Suppressor macrophage treated with lipopolysaccharide for 1 hour (primary cell): ENCODE measurements at places on chromosomes 16 and 17.
A peak's percentile ranks its signal among the peaks of the same experiment; 100 is the strongest.

- DNase-seq, result no peak
These were observed 102.3 kb upstream of the C17orf78 start for GRCh38 chr17:37273409-37274051.

- no peak for DNase-seq
These were observed 426.0 kb upstream of the PMFBP1 start for GRCh38 chr16:72597938-72598337.

DNA sequence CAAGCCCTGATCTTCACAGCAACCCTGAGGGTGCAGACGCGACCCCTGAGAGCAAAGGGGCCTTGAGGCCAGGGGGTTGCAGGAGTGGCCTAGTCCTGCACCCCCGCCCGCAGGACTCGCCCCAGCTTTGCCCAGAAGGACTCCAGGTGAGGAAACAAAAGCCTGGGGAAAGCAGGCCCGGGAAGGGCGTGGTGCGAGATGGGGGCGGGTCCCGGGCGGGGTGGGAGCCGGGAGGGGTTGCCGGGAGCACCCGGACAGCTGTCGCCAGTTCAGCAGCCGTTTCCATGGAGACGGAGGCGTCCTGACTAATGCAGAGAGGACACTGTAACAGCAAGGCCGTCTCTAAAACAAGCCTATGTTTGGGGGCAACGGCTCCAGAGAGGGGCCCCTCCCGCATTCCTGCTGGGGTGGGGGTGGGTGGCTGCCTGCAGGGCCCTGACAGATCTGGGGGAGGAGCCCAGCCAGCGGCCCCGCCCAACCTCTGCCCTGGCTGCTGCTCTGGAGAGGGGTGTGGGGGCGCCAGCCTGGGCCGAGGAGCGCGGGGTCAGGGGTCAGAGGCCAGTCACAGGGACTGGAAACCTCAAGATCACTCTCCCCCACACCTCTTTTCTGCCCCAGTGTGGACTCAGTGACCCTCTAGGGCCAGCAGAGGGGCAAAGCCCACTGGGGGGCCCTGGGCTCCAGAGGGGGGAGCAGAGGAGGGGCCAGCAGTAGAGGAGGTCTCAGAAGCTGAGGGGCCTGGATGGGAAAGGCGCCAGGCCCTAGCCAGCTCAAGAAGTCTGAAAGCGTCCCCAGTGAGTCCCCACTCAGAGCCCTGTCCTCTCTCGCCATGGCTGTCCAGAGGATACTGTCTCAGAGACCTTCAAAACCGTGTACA is 3.1 kb upstream of the TPPP3 start:
- DNase-seq, result no peak

DNA sequence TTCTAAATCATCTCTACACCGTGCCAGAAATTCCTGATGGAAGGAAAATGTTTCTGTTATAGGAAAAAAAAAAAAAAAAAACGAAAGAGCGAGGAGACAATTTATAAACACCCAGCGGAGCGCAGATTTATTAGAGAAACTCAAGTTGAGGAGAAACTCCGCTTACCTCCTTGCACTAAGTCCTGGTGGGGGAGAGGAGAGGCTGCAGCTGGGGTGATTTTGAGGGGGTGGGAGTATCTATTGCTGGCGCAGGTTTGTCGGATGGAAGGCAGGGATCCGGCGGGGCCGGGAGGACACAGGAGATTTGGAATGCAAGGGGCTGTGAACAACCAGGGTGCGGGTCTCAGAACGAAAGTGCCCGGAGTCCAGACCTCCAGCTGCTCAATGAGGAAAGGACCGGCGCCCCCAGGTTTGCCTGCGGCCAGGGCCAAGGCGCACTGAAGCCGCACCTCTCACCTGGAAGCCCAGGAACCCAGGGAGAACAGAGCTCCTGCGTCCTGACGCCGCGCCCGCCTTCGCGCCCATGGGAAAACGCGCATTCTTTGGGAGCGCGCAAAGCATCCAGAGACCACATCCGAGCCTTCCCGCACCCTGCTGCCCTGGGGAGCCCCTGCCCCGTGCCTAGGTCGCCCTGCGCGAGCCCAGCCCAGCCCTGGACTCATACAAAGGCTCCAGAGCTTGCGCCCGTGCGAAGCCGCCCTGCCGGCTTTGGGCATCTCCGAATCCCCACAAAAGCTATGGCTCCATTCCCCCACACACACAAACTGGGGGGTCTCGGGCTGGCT is 2.6 kb upstream of the HOXB8 start:
- no peak for DNase-seq

DNA sequence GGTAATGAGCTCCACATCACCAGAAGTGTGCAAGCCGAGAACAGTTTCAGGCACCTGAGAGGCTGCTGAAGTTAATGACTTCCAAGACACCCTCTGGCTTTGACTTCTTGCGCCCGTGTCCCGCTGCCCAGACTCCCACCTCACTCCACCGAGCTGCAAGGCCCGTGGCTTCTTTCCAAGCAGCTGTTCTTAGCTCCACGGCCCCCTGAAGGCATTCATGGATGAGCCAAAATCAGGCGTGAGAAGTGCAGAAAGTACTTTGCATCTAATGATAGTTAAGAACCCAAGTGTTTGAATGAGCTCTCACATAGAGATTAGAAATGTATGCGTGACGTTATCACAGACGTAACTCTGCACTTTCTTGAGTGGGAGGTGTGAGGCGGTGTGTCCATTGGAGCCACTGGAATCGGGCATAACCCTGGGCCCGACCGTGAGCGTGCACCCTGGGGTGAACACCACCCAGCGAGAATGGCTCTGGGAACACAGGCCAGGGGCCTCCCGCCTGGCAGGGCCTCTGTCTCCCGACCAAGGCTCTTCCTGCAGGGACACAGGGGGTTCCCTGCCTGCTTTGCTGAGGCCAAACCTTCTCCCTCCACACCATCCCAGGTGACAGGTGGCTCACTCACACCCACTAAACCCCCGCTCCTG is 11.0 kb downstream of the NPTX1 start:
- DNase-seq, result no peak

- DNase-seq, result no peak
These were observed 8.9 kb downstream of the DCAKD start for GRCh38 chr17:45042346-45043120.

DNA sequence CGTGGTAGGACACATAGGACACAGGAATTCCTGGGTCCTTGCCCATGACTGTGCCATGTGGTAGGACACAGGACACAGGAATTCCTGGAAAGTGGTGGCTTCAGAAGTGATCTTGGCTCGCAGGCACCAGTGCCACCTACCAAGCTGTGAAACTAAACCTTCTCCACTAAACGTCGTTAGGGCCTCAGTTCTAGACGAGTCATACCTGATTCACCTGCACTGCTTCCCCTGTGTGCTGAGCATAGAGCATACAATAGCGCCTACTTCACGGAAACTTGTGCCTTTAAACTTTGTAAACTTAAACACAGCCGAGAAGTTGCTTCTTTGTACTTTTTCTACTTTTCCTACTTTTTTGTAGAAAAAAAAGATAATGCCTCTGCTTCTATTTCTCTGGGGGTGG is 4.8 kb downstream of the SOX8 start:
- no peak for DNase-seq

- DNase-seq, result no peak
These were observed 14.9 kb downstream of the DUS2 start for GRCh38 chr16:68037841-68038597.

- no peak for DNase-seq
These were observed 13.5 kb upstream of the TENT4B start for GRCh38 chr16:50139580-50139979.

GRCh38 chr16:68374961-68375660 is 64.3 kb downstream of the PRMT7 start:
- no peak for DNase-seq

GRCh38 chr16:68259007-68259825 is 5.1 kb upstream of the SLC7A6 start:
- DNase-seq, result peak; percentile 63

- DNase-seq, result peak; percentile 65
These were observed at the start of gene CAVIN1 for GRCh38 chr17:42422958-42423712. CAVIN1 (minus strand) TSS chr17:42423256; CDS start chr17:42423097, 159 bp downstream.

- DNase-seq, result no peak
These were observed 27.9 kb upstream of the JPT2 start for GRCh38 chr16:1650131-1650530.

DNA sequence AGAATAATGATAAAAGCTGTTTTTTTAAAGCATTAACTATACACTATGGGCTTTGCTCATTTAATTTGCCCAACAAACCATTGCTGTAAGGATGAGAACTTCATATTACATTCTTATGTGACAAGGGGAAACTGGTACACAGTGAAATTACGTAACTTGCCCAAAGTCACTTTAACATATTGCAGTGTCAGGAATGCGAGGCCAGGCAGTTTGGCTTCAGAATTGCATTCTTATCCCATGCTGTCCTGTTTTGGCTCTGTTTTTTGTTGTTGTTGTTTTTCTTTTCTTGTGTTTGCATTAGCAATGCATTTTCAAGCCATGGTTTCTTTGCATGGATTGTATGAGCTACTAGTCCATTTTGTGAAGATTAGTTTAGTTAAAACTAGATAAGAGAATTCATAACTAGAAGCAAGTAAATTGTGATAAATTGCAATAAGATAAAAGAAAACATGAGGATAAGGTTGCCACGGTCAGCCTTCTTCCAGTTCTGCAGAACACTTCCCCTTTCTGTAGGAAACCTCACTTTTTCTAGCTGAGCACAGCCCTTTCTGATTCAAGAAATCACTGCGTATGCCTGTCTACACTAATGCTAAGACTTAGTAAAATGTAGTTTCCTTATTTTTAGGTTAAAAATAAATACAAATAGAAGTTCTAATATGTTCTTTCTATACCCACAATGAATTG is 221.3 kb upstream of the KCNJ16 start:
- DNase-seq, result peak; percentile 71

DNA sequence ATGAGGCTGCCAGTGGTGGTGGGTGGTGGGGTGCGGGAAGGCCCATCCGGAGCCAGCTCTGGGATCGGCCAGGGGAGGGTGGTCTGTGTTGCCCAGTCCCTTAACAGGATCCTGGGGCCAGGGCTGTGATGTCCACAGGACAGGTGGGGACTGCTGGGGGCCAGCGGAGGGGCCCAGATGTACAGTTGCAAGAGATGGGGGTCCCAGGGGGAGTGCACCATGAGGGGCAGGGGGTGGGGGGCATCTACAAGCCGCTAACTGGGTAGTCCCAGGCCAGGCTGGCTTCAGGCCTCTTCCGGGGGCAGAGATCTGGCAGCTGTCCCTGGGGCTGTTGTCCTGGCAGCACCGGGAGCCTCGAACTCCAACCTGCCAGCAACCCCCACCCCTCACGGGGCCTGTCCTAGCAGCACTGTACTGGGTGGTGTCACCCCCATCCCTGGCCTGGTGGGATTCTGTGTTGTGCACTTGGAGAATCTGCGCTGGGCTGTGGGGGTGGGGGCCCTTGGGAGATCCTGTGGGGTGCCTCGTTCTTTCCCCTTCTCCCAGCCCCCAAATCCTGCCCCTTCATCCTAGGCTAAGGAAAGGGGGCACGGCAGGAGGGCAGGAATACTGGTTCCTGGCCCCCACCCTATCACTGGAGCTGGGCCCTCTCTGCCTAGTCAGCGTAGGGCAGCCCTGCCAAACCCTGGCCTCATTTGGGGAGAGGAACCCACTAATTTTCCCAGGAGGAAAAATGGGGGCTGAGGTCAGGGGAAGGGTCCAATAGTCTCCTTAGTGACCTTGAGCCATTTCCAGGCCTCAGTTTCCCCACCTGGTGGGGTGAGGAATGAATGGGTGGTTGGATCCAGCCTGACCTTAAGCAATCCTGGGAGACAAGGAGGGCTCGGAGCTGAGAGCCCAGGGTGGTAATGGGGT is 1.4 kb downstream of the MTSS2 start:
- DNase-seq, result no peak

GRCh38 chr16:10521681-10522274 is 58.6 kb downstream of the EMP2 start:
- peak; percentile 89 for DNase-seq

- no peak for DNase-seq
These were observed 236.0 kb downstream of the IRF8 start for GRCh38 chr16:86134802-86135461.

DNA sequence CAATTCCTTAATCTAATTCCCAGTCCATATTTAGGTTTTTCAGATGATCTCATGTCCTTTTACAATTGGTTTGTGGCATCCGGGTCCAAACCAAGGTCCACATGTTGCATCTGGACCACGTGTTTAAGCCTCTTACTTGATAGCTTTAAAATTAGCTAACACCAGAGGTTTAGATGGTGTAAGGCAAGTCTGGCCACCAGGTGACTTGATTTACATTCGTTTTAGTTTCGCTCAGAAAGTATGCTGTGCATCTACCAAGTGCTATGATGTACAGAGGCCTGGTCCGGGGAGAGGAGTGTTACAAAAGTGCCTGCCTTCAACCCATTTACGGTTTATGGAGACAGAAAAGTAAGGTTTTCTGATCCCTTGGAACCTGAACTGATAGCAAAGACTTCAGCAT is 878 bp upstream of the DNAJA2 start:
- peak; percentile 3 for DNase-seq

- DNase-seq, result peak; percentile 93
These were observed 1.5 kb downstream of the SPOP start for GRCh38 chr17:49676276-49676868.

GRCh38 chr17:5874486-5874885 is 195.7 kb upstream of the WSCD1 start:
- DNase-seq, result no peak

- DNase-seq, result no peak
These were observed 4.1 kb downstream of the RNF167 start for GRCh38 chr17:4944163-4944553.

- DNase-seq, result no peak
These were observed 10.0 kb downstream of the BAIAP2 start for GRCh38 chr17:81044764-81045589.

DNA sequence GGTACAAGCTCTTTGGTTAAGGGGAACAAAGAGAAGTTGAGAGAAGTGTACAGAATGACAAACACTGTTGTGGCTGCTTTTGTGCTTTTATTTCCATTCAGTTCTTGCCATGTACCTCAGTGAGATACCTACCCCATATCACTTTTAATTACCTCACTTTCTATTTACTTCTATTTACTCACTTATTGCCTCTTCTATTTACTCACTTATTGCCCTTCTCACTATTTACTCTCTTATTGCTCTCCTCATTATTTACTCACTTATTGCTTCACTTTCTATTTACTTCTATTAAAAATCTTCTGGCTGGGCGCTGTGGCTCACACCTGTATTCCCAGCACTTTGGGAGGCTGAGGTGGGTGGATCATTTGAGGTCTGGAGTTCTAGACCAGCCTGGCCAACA is 41.9 kb downstream of the MBTD1 start:
- no peak for DNase-seq

DNA sequence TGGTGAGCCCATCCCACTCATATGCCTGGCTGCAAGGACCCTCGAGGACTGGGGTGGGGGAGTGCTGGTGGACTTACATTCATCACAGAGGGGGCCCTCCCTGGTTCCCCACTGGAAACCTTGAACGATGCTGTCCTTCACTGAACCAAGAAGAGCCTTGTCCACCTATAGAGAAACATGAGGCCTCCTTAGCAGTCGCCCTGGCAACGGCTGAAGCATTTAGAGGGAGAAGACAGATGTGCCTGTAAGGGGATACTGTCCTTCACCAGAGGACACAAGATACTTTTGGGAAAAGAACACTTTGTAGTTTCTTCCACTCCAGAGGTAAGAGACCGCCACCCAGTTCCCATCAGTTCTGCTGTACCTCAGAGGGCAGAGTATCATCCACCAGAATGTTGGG is 6.5 kb downstream of the HIGD1B start:
- DNase-seq, result no peak

DNA sequence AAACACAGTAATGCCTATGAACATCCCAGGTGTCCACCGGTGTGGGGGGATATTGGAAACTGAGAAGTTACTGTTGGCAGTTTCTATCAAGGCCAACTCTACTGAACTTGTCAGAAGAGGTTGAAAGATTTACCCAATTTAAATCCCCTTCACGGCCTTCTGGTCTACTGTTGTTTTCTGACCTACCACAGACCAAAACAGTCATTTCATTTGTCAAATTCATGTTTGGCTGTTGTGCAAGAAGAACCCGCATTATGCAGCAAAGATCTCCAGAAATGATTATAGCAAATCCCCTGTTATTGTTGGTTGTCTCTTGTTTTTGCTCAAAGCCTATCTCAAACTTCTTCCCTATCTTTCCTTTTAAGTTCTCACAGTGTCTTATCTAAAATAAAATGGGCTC is 73.1 kb upstream of the MAF start:
- DNase-seq, result no peak
